Stimulated activated CD4-positive, alpha-beta T cell treated with anti-CD3 and anti-CD28 coated beads, Interleukin-1b, Interleukin-23, amount 100 ng/mL, for 48 hours (primary cell): ENCODE measurements at places on chromosomes 7 and 10.

- peak; percentile 8 for DNase-seq
Measured at GRCh38 chr10:120423431-120424197, 33.4 kb upstream of the PLPP4 start.

GRCh38 chr7:112986256-112987031 lies 100.2 kb downstream of the GPR85 start:
- no peak for DNase-seq

- DNase-seq: no peak
Measured at GRCh38 chr10:6951732-6952131, 371.7 kb upstream of the PRKCQ start.

GRCh38 chr10:68957654-68958053 lies 1.7 kb downstream of the DDX21 start:
- DNase-seq: no peak

DNA sequence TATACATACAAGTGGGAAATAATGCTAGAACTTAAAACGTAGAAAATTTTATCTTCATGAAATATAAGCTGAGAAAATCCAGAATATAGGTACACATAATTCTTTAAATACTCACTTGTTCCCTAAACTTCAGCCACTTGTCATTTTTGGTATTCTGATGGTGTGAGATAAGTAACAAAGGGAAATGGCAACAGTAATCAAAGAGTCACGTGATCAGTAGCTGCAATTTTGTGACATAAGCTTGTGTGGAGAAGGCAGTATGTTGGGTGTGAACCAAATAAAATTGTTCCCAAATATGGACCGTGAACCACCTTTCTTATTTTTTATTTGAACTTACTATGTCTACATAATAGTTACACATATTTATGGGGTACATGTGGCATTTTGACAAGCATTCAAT lies 650.3 kb upstream of the ADARB2 start:
- DNase-seq: no peak

- no peak for DNase-seq
Measured at GRCh38 chr10:91198781-91199180, 21.7 kb upstream of the PCGF5 start.
